ENCODE measurements at places on chromosomes 3 and 15.

GRCh38 chr15:60083318-60083717 lies 79.2 kb downstream of the FOXB1 start:
- DNase-seq, result no peak

- DNase-seq, result no peak
Observed at GRCh38 chr15:71044006-71044405, 71.3 kb upstream of the THSD4 start.

- DNase-seq, result no peak
Observed at GRCh38 chr15:88571852-88572259, 25.4 kb upstream of the DET1 start.

DNA sequence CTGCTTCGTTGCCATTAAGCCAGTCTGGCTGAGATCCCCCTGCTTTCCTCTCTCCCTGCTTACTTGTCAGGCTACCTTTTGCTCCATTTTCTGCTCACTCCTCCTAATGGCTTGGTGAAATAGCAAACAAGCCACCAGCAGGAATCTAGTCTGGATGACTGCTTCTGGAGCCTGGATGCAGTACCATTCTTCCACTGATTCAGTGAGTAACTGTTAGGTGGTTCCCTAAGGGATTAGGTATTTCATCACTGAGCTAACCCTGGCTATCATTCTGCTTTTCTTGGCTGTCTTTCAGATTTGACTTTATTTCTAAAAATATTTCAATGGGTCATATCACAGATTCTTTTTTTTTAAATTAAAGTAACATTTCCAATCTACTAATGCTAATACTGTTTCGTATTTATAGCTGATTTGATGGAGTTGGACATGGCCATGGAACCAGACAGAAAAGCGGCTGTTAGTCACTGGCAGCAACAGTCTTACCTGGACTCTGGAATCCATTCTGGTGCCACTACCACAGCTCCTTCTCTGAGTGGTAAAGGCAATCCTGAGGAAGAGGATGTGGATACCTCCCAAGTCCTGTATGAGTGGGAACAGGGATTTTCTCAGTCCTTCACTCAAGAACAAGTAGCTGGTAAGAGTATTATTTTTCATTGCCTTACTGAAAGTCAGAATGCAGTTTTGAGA lies 25.0 kb downstream of the CTNNB1 start:
- DNase-seq, result peak; percentile 60

GRCh38 chr3:104032283-104032682 lies 1334.4 kb upstream of the ALCAM start:
- DNase-seq, result no peak

GRCh38 chr3:32847528-32847927 lies 29.7 kb downstream of the TRIM71 start:
- DNase-seq, result no peak

Data from AG09319 (cell line).